ENCODE measurements at places on chromosomes 12 and 14. TPM values are rescaled to one million over a fixed set of nuclear protein-coding genes. Genes with fewer than 3 reads are reported as not detected.

- no peak for DNase-seq
Measured at GRCh38 chr12:12327802-12328201, 22.2 kb downstream of the MANSC1 start.

DNA sequence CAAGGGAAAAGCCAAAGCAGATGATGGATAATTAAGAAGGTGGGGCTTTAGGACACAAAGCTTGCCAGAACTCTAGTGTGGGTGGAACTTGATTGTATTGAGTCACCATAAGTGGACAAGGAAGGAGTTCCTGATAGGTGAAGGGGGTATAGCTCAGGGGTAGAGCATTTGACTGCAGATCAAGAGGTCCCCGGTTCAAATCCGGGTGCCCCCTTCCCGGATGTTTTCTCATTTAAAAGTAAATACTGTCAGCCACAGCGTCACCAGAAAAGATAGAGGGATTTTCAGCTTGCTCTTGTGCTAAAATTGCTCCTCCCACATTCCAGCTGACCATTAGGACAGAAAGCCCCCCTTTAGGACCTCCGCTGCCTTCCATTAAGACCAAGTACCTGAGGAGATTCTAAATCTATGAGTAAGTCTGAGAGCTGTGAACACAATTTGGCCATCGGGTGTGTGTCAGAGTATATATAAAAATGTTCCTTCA is 36.6 kb downstream of the DCAF4 start:
- DNase-seq = no peak

Gene CCDC88C
- total RNA-seq = 60.2 TPM

DNA sequence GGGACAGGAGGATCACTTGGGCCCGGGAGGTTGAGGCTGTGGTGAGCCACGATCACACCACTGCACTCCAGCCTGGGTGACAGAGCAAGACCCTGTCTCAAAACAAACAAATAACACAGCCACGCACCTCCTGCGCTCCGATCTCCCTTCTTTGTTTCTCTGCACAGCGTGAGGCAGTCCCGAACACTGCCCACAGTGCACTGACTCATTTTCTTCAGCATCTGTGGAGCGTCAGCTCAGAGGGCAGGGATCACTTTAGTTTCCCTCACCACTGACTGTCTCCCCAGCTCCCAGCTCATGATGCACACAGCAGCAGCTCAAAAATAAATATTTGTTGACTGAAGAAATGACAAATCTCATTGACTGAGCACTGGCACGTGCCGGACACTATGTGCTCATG is 883 bp upstream of the MYL2 start:
- no peak for DNase-seq

Gene TSPAN11
- total RNA-seq = not detected

DNA sequence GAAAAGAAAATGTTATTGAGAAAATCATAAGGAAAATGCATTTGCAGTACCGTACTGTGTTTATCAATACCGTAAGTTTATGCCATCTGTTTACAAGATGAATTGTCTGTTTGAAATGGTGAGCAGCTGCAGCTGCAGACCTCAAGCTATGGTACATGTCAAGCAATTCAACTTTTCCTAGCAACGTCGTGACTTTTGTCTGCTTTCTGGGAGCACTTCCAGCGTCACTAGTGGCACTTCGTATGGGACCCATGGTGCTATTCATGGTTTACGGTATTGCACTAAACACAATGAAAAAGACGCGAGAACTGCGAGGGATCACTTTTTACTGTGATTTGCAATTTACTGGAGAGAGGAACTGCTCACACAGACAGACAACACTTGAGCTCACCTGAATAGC is 160.8 kb downstream of the UNC79 start:
- no peak for DNase-seq

DNA sequence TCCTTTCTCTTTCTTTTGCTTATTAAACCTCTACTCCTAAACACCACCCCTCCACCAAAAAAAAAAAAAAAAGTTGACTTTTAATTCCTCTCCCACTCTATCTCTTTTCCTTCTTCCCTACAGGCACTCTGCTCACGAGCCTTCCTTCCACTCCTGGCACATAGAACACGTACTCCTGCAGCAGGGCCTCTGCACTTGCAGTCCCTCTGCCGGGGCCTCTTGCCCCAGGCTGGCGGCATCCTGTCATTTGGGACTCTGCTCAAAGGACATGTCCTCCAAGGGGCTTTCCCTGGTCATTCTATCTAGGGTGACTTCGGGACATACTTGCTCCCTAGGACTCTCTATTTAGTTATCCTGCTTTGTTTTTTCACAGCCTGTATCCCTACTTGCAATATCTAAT is 7.7 kb downstream of the FOS start:
- DNase-seq = no peak

GRCh38 chr12:29104516-29104915 is 44.6 kb upstream of the FAR2 start:
- DNase-seq = no peak

DNA sequence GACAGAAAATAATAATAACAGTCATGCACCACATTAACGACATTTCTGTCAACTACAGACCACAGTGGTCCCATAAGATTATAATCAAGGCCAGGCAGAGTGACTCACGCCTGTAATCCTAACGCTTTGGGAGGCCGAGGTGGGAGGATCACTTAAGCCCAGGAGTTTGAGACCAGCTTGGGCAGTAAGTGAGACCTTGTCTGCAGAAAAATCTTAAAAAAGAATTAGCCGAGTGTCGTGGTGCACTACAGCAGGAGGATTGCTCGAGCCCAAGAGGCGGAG is 8.6 kb downstream of the NAB2 start:
- DNase-seq = no peak

DNA sequence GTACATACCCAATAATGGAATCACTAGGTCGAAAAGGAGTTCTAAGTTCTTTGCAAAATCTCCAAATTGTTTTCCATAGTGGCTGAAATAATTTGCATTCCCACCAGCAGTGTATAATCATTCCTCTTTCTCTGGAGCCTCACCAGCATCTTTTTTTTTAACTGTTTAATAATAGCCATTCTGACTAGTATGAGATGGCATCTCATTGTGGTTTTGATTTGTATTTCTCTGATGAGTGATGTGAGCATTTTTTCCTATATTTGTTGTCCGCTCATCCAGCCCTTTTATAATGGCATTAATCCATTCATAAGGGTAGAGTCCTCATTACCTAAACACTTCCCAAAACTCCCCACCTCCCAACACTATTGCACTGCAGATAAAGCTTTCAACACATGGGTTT is 278.3 kb downstream of the SEC23A start:
- no peak for DNase-seq

GRCh38 chr14:94386085-94387031 is 2.0 kb downstream of the SERPINA1 start:
- DNase-seq = no peak

- DNase-seq = no peak
Measured at GRCh38 chr12:18261273-18261672, at the start of gene PIK3C2G. Gene PIK3C2G (plus strand): TSS chr12:18261518. CDS start chr12:18282082, 20,564 bp downstream.

DNA sequence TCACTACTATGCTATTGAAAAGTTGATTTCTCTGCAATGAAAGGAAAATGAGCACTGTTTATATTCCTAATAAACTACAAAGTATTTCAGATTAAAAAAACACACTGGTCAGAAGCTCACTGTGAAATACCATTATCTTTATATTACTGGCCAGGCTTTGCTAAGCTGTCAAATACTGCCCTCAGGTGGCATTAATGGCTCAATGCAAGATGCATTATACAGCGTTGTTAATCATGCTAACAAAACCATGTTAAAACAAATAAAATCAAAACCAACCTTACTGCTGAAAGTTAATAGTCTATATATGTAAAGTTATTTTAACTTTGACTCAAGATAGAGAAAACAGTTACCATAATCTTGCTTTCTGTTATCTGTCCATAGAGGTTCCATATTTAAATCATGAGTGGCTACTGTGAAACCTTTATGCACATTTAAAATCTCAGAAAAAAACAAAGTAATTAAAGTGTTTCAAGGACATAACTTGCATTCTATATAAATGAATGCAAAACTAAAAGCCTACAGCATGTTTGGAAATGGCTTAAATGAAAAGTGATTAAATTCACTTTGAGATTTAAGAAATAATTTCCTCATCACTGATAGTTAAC is 121.7 kb downstream of the RALGAPA1 start:
- DNase-seq = no peak

GRCh38 chr14:50040401-50040775 is 76.0 kb downstream of the VCPKMT start:
- DNase-seq = peak; percentile 27

GRCh38 chr14:100149851-100150611 is 9.4 kb downstream of the DEGS2 start:
- no peak for DNase-seq

- DNase-seq = no peak
Measured at GRCh38 chr12:104775731-104776231, 182.3 kb downstream of the SLC41A2 start.

Gene RAB21
- 92.4 TPM for total RNA-seq

Gene TCHP
- total RNA-seq = 27.9 TPM

Gene LRRC43
- total RNA-seq = not detected

- DNase-seq = peak; percentile 3
Measured at GRCh38 chr14:105601360-105602242, 75.2 kb downstream of the TMEM121 start.

GRCh38 chr14:98923596-98923995 is 348.4 kb downstream of the BCL11B start:
- no peak for DNase-seq

DNA sequence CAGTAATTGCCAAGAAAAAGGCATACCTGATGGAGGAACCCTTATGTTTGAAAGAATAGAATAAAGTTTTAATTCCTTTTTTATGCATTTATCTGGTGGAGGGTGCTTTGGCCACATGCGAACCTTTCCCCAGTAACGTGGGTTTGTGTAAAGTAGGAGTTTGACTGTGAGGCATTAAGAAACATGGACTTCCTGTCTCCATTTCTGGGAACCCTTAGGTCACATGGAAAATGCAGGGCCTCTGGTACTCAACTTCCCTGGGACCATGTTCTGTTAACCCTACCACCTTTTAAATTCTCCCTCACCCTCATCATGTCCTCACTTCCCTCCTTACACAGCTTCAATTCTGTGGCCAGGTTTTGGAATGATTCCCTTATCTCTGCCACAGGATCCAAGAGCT is 80.3 kb downstream of the PPM1A start:
- DNase-seq = no peak

DNA sequence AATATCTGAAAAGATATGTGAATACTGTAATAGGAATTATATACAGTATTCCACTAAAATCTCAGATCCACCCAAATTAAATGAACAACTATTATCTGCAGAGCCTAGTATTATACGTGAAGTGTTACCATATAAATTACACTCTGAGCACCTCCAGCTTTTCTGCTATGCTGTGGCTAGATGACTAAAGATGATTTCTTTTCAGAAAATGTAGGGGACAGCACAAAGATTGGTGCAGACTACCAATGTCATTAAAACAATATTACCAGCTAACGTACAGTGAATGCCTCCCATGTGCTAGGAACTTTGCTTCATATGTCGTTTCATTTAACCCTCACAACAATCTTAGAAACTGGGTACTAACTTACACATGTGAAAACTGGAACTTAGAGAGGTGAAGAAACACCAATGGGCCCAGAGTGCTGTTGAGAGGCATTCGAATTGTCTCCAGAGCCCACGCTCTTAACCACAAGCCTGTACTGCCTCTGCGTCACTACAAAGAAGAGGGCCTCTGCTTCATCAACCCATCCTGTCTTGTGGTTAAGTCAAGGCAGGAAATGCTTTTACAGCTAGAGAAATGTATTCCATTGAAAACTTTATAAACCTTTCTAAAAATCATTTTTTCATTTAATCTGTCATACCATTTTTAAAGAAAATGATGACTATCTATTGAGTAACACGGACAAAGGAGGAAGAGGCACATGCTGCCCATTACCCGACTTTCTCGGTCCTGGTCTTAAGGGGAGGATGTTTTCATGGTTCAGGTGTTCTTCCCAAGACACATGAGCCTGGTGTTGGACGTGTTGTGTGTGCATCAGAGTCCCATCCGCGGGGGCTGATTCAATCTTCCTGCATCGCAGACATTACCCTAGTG is 1.3 kb downstream of the GPR65 start:
- peak; percentile 50 for DNase-seq

Gene MYF5
- total RNA-seq = not detected

DNA sequence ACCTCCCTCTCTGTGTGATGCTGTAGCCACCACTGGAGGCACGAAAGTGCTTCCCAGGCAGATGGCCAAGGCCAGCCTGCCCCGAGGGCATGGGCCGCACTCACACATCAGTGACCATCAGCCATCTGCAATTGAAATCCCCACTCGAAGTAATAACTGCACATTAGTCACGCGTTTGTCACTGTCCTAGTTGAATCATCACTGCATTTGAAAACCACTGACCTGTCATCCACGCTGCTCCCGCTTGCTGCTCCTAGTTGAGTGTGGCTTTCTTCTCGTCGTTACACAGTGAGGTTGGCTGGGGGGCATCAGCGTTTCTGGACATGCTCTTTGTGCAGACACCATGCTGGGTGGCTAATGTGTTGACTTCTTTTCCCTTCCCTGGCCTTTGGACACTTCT is 176.1 kb downstream of the ADGRD1 start:
- DNase-seq = no peak

Gene DBX2
- not detected for total RNA-seq

GRCh38 chr12:778615-779014 is 26.2 kb downstream of the WNK1 start:
- DNase-seq = no peak

Gene CCDC196
- total RNA-seq = not detected

DNA sequence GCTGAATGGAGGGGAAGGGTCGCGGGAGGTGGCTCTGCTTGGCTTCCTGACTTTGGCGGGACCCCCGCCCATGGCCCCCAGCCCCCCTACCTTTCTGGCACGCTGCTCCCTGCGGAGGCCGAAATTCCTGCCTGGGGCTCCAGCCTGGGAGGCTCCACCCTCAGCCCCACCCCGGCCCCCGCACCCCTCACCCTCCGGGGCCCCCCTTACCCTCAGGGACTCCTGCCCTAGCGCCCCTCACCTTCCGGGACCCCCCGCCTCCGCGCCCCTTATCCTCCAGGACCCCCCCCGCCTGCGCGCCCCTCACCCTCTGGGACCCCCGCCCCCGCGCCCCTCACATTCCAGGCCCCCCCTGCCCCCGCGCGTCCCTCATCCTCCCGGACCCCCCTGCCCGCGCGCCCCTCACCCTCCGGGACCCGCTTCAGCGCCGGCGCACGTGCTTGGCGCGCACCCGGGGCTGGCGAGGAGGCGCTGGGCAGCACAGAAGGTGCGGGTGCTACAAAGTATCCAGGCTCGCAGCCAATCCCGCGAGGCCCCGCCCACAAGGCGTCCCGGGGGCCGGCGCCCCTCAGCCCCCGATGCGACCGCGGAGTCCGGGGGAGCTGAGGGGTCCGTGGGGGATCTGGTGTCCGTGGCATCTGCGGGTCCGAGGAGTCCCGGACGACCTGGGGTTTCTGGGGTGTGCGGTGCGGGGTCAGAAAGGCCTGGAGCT is at the start of gene ANHX:
Gene ANHX, minus strand, starts transcription at position 477 of the 712 bp plus-strand sequence. CDS start 1,521 bp downstream, outside the sequence.
- no peak for DNase-seq

Gene IL26
- total RNA-seq = 2.6 TPM

Gene DPY19L2
- 3.0 TPM for total RNA-seq

All from activated T-cell treated with anti-CD3 and anti-CD28 coated beads, Interleukin-2, amount 50 U/mL, for 4 hours (primary cell).